ENCODE measurements at places on chromosomes 5 and 9. TPM values are rescaled to one million over a fixed set of nuclear protein-coding genes. Genes with fewer than 3 reads are reported as not detected.

CD180 gene
- 0.48 TPM for total RNA-seq

GRCh38 chr5:168076561-168076991, 214.9 kb upstream of the WWC1 start:
- no peak for DNase-seq

GRCh38 chr9:38681747-38682227, 38.1 kb downstream of the FAM240B start:
- no peak for DNase-seq

DNA sequence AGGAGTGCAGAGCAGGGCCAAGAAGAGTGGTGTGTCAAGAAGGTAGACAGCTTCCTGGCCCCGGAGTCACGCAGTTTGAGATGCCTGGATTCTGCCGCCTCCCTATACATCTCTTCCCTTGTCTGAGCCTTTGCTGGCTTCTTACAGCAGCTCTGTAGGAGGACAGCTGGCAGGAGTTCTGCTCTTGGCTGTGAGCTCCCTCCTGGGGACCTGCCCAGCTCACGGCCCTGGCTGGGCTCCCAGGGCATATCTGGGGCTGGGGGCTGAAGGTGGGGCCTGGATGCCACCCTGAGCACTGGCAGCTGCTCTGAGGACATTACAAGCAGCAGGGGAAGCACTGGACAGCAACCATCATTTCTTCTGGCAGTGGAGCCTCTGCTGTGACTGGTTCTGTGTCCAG, 786 bp upstream of the TSSK1B start:
- DNase-seq, result no peak

- DNase-seq, result no peak
These were observed 690.3 kb upstream of the DMAC1 start for GRCh38 chr9:8489835-8490234.

Measured in ovary (tissue), 10 donors.